Glutamatergic neuron (in vitro differentiated cells): ENCODE measurements at places on chromosomes 11 and 22. TPM values are rescaled to one million over a fixed set of nuclear protein-coding genes. Genes with fewer than 3 reads are reported as not detected.

Gene MRGPRX4
- not detected for total RNA-seq

DNA sequence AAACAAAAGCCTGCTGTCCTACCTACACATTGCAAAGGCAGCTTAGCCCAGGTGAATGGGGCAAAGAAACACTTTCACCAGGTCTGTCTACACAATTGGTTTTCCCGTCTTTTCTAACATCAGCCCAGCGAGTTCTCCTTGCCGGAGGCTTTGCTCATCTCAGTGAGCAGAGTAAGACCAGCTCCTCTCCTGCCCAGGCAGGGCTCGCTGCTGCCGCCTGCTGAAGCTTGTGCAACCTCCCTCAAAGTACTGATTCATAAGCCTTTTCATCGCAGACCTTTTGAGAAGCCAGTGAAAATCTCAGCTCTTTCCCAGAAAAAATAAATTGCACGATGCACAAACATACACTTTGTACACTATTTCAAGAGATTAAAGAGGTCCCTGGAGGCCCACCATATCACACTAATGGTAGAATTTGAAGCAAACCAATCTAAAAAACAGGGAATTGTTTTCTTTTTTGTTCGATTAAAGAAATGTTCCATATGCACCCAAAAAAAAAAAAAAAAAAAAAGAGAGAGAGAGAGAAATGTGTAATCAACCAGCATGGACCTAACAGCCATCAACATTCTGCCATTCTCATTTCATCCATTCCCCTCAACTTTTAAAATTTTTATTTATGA, 328.1 kb upstream of the MPPED2 start:
- no peak overlapping the region for H3K4me3 ChIP-seq
- no peaks in the 10 kb centered on the region for H3K36me3 ChIP-seq
- H3K4me1 ChIP-seq: no peaks in the 10 kb centered on the region
- H3K27ac ChIP-seq: no peak overlapping the region
- H3K27me3 ChIP-seq: peaks cover 1% of the 10 kb centered on the region
- peak; percentile 82 for DNase-seq

- peaks cover 3% of the 10 kb centered on the region for H3K4me1 ChIP-seq
- no peak overlapping the region for H3K27ac ChIP-seq
- H3K4me3 ChIP-seq: no peak overlapping the region
- H3K27me3 ChIP-seq: no peaks in the 10 kb centered on the region
- no peak for DNase-seq
- H3K36me3 ChIP-seq: no peaks in the 10 kb centered on the region
These were observed 893.3 kb downstream of the FAM181B start for GRCh38 chr11:81840380-81840779.

Gene MYH9
- 122 TPM for total RNA-seq

- peaks cover 5% of the 10 kb centered on the region for H3K4me1 ChIP-seq
- H3K36me3 ChIP-seq: no peaks in the 10 kb centered on the region
- no peak for DNase-seq
- H3K4me3 ChIP-seq: no peak overlapping the region
- H3K27me3 ChIP-seq: peaks cover 2% of the 10 kb centered on the region
These were observed 8.7 kb downstream of the SLC22A6 start for GRCh38 chr11:62976109-62976508.

GRCh38 chr11:131370901-131371790, 731 bp downstream of the NTM start:
- DNase-seq: no peak
- H3K27me3 ChIP-seq: peaks cover 3% of the 10 kb centered on the region
- peaks cover 13% of the 10 kb centered on the region for H3K4me1 ChIP-seq
- no peak overlapping the region for H3K4me3 ChIP-seq
- no peaks in the 10 kb centered on the region for H3K36me3 ChIP-seq

GRCh38 chr11:62954478-62954877, 30.3 kb downstream of the SLC22A6 start:
- H3K4me3 ChIP-seq: no peak overlapping the region
- H3K27me3 ChIP-seq: peaks cover 2% of the 10 kb centered on the region
- H3K36me3 ChIP-seq: no peaks in the 10 kb centered on the region
- DNase-seq: no peak
- no peak overlapping the region for H3K27ac ChIP-seq

Gene GRIK4
- 3.6 TPM for total RNA-seq

DNA sequence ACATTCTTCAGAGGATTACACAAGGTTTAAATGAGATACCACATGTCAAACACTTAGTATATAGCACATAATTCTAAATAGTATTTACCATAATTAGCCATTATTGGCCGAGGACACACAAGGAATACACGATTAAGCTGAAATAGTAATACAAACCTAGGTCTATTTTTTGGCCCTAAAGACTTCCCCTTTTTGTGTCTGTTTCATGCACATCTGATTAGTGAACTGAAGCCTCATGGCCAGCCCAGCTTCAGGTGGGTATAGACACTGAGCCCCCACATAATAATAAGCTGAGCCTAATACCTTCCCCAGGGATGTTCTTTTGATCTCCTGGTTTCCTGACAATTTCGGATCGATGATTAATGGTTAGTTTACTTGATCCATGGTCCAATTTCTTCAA, 2.1 kb downstream of the GLYATL1B start:
- no peaks in the 10 kb centered on the region for H3K36me3 ChIP-seq
- no peak overlapping the region for H3K4me3 ChIP-seq
- H3K4me1 ChIP-seq: no peaks in the 10 kb centered on the region
- DNase-seq: no peak
- H3K27me3 ChIP-seq: no peaks in the 10 kb centered on the region

DNA sequence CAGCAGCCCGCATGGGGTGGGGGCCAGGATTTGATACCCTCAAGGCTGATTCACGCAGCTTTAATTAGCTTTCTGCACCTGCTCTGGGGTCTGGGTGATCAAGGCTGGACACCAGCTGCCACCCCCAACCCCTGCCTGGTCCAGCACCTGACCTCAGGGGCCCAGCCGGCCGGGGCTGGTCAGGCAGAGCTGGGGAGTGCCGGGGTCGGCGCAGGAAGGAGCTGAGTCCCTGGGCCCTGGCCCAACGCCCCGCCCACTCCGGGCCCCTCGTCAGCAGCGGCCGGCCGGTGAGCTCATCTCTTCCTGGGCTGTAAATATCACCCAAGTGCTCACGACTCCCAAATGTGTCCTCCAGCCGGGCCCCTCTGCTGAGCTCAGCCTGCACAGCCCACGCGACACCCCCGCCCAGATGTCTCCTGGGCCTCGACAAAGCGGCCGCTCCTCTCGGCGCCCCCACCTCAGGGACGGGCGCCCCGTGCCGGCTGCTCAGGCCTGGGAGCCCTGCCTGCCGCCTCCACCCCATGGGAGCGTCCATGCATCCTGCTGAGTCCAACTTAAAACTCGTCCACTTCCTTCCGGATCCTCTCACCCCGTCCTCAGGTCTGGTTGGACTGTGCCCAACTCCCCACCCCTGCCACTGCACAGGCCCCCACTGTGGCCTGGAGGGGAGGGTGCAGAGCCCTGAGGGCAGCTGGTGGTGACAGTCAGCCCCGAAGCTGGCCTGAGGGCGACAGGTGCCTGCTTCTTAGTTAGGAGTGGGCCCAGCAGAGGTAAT, 29.0 kb downstream of the RTN4R start:
- H3K27me3 ChIP-seq: peaks cover 3% of the 10 kb centered on the region
- H3K4me1 ChIP-seq: peaks cover 26% of the 10 kb centered on the region
- no peaks in the 10 kb centered on the region for H3K36me3 ChIP-seq
- peak; percentile 68 for DNase-seq
- no peak overlapping the region for H3K4me3 ChIP-seq

Gene ANO1
- not detected for total RNA-seq

GRCh38 chr11:57541169-57541568, 3.8 kb downstream of the SMTNL1 start:
- peaks cover under 1% of the 10 kb centered on the region for H3K36me3 ChIP-seq
- DNase-seq: no peak
- peaks cover 3% of the 10 kb centered on the region for H3K4me1 ChIP-seq
- peaks cover 5% of the 10 kb centered on the region for H3K27me3 ChIP-seq
- no peak overlapping the region for H3K27ac ChIP-seq

- DNase-seq: no peak
- no peaks in the 10 kb centered on the region for H3K36me3 ChIP-seq
- peaks cover 3% of the 10 kb centered on the region for H3K4me1 ChIP-seq
- H3K27me3 ChIP-seq: no peaks in the 10 kb centered on the region
These were observed 419.0 kb downstream of the LRRC4C start for GRCh38 chr11:41040474-41040873.

- H3K4me1 ChIP-seq: no peaks in the 10 kb centered on the region
- DNase-seq: no peak
- no peaks in the 10 kb centered on the region for H3K36me3 ChIP-seq
- H3K27ac ChIP-seq: no peak overlapping the region
- peaks cover 10% of the 10 kb centered on the region for H3K27me3 ChIP-seq
These were observed 7.1 kb upstream of the TNNT3 start for GRCh38 chr11:1912289-1912878.

DNA sequence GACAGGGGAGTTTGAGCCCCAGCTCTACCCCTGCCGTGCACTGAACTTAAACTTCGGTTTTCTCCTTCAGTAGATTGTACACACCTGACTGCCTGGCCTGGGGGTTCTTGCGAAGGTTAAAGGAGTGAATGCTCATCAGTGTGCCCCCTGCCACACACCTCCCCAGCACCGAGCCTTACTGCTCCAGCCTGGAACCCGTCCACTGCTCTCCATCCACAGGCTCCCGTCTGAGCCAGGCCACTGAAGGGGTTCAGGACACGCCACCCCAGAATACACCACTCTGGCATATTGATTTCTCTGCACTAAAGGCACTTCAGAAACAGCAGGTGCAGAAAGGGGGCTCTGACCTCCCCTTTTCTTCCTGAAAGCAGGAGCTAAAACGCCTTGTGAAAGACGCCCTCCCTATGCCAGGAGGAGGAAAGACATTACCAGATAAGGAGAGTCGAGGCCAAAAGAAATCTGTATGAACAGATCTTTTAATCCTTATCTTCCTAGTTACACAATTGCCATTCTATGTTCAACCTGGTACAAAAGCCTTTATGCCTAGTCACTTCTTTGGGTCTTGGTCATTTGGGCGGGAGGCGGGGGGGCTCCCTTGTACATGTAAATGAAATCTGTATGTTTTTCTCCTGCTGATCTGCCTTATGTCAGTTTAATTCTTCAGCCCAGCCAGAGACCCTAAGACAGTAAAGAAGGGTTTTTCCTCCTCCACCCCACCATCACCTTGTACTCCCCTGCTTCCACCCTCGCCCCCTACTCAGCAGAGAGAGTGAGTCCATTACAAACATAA, 1.9 kb upstream of the SSTR3 start:
- peaks cover 37% of the 10 kb centered on the region for H3K4me1 ChIP-seq
- no peak overlapping the region for H3K4me3 ChIP-seq
- DNase-seq: peak; percentile 10

Gene EFCAB6
- 0.96 TPM for total RNA-seq

Gene UPK3A
- not detected for total RNA-seq

DNA sequence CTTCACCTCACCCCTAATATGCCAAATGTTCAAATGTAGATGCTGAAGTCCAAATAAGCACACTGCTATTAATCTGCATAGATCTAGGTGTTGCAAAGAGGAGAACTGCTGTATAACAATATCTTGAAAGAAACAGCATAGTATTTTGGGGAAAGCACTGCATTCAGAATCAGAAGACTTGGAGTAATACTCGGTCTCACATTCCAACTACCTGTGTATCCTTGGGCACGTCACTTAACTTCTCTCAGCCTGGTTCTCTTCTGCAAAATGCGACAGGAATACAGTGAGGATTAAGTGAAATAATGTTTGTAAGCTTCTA, 332 bp upstream of the HMGXB4 start:
- H3K27me3 ChIP-seq: no peaks in the 10 kb centered on the region
- H3K36me3 ChIP-seq: no peaks in the 10 kb centered on the region
- no peak for DNase-seq
- H3K4me1 ChIP-seq: peaks cover 7% of the 10 kb centered on the region
- peak overlapping the region; percentile 89 for H3K4me3 ChIP-seq
- peak overlapping the region; percentile 70 for H3K27ac ChIP-seq

Gene ACAT1
- 39.4 TPM for total RNA-seq

GRCh38 chr11:111428113-111428876, 49.2 kb upstream of the POU2AF1 start:
- no peak overlapping the region for H3K4me3 ChIP-seq
- no peaks in the 10 kb centered on the region for H3K27me3 ChIP-seq
- no peak for DNase-seq
- no peaks in the 10 kb centered on the region for H3K36me3 ChIP-seq

- no peaks in the 10 kb centered on the region for H3K36me3 ChIP-seq
- peak overlapping the region; percentile 13 for H3K27ac ChIP-seq
- peaks cover 10% of the 10 kb centered on the region for H3K27me3 ChIP-seq
- H3K4me1 ChIP-seq: peaks cover 79% of the 10 kb centered on the region
- H3K4me3 ChIP-seq: no peak overlapping the region
These were observed 58.5 kb downstream of the NCAM1 start for GRCh38 chr11:113019711-113020110.

GRCh38 chr22:48416396-48417224, 1411.1 kb downstream of the BRD1 start:
- no peak for DNase-seq
- H3K27me3 ChIP-seq: peaks cover 2% of the 10 kb centered on the region
- no peak overlapping the region for H3K27ac ChIP-seq
- peaks cover 5% of the 10 kb centered on the region for H3K36me3 ChIP-seq
- no peaks in the 10 kb centered on the region for H3K4me1 ChIP-seq
- no peak overlapping the region for H3K4me3 ChIP-seq

Gene GRM5
- total RNA-seq: not detected

DNA sequence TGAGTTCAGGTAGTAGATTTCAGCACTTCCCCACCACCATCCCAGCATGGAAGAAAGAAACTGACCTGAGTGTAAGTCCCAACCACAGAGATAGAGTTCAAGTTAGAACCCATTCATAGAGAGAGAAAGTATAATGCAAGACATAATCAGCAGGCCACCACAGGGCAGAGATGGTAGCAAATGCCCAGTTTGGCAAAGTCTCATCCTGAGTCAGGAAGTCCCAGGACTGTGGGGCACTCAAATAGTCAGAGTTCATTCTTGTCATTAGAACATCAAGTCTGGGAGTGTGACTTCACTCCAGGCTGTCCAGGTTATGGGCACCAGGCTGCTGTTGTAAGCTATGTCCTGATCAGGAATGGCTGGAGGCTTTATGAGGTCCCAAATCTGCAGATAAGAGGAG, 72.0 kb upstream of the USP47 start:
- no peaks in the 10 kb centered on the region for H3K27me3 ChIP-seq
- H3K36me3 ChIP-seq: no peaks in the 10 kb centered on the region
- no peak overlapping the region for H3K4me3 ChIP-seq
- no peaks in the 10 kb centered on the region for H3K4me1 ChIP-seq

DNA sequence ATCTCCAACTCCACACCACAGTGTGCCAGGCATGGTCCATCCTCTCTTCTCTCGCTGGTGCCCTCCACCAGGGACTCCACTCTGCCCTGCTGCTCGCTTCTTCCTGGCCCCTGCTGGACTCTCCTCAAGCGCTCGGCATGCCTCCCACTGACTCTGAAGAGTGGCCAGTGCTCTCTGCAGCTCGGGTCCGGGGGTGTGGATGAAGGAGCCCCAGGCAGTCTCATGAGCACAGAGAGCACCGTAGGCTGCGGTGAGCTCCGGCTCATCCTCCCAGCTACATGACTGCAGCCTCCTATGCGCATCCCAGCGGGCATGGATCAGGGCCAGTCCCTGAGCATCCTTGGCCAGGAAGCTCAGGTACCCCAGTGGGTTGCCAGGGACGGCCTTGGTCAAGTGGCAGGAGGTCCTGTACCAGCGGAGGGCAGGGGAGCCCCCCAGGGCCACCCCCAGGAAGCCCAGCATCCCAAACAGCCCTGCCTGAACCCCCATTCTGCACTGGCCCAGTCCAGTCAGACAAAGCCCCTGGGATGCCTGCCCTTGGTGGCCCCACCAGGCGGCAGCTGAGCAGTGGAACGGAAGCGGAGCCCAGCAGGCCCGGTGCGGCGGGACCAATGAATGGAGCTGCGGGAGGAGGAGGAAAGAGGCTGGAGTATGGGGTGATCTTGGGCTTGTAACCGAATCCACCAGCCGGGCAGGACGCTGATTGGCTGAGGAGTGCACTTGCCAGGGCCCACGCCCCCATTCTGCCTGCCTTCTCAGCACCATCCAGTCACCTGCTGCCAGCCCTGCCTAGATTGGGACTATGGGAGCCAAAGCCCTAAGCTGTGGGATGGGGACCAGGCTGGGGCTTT, at the start of gene PLA2G3:
PLA2G3 (minus strand) TSS at position 643 of the 851 bp plus-strand sequence; CDS start at position 489, 154 bp downstream.
- H3K4me1 ChIP-seq: peaks cover 2% of the 10 kb centered on the region
- DNase-seq: peak; percentile 49
- no peak within 1 kb of the TSS for H3K27ac ChIP-seq
- H3K27me3 ChIP-seq: peaks cover 5% of the 10 kb centered on the region
- no peaks in the 10 kb centered on the region for H3K36me3 ChIP-seq
